Activated CD4-positive, alpha-beta T cell treated with anti-CD3 and anti-CD28 coated beads, Interleukin-2, amount 10 ng/mL, durations not matched to agents 7 days and 5 days (primary cell): ENCODE measurements at places on chromosomes 3 and 15. TPM values are rescaled to one million over a fixed set of nuclear protein-coding genes. Genes with fewer than 3 reads are reported as not detected.

GRCh38 chr3:21170964-21171363 is 580.0 kb downstream of the ZNF385D start:
- no peak for DNase-seq

- DNase-seq, result no peak
Measured at GRCh38 chr3:37031096-37031682, 37.9 kb downstream of the MLH1 start.

DNA sequence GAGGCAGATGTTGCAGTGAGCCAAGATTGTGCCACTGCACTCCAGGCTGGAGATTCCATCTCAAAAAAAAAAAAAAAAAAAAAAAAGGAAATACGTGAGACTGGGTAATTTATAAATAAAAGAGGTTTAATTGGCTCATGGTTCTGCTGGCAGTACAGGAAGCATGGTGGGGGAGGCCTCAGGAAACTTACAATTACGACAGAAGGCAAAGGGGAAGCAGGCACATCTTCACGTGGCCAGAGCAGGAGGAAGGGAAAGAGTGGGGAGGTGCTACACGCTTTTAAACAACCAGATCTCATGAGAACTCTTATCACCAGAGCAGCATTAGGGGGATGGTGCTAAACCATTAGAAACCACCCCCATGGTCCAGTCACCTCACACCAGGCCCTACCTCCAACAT is 138.2 kb upstream of the IL12A start:
- DNase-seq, result no peak

DNA sequence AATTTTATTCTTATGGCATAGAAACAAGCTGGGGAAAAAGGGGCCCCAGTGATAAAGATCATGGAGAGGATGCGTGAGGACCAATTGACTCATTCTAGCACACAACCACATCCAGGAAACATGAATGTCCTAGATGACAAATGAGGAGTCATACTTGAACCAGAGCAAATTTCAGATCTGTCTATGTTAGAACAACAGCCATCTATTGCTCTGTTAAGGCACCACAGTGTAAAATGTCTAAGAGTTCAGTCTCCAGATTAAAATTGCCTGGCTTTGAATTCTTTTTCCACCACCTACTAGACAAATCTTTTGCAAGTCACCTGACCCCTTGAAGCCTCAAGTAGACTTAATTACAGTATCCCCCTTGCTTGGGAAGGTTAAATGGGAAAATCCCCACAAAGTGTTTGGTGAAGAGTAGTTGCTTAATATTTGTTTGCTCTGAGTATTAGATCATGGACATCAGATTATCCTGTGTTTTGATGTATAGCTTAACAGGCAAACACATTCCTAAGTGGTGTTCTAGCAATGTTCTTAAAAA is 258.7 kb upstream of the TGFBR2 start:
- peak; percentile 56 for DNase-seq

Gene SLC15A2
- 2.2 TPM for total RNA-seq

Gene UROC1
- not detected for total RNA-seq
